ENCODE measurements at places on chromosomes 1 and 21. TPM values are rescaled to one million over a fixed set of nuclear protein-coding genes. Genes with fewer than 3 reads are reported as not detected.

The EXO1 gene
- total RNA-seq, result 6.3 TPM

The DNALI1 gene
- total RNA-seq, result 4.4 TPM

The TAL1 gene
- 0.31 TPM for total RNA-seq

The MSH4 gene
- total RNA-seq, result 0.06 TPM

The FCGR1A gene
- total RNA-seq, result 0.40 TPM

The LRRC71 gene
- 0.13 TPM for total RNA-seq

The AGT gene
- total RNA-seq, result 1.5 TPM

The ARHGAP29 gene
- total RNA-seq, result 37.7 TPM

The GLUL gene
- total RNA-seq, result 223 TPM

The CELA3B gene
- not detected for total RNA-seq

The LYPD8 gene
- not detected for total RNA-seq

The PLPP3 gene
- total RNA-seq, result 367 TPM

The KRTAP19-4 gene
- not detected for total RNA-seq

The C1orf105 gene
- total RNA-seq, result not detected

The LCE1D gene
- not detected for total RNA-seq

The OR2W3 gene
- not detected for total RNA-seq

The FCRLA gene
- total RNA-seq, result 0.25 TPM

The ADGRL4 gene
- total RNA-seq, result 55.9 TPM

The FCRL6 gene
- total RNA-seq, result not detected

The HPCA gene
- total RNA-seq, result not detected

The CA14 gene
- not detected for total RNA-seq

The CHI3L2 gene
- 0.12 TPM for total RNA-seq

The IFI16 gene
- total RNA-seq, result 98.1 TPM
